Thyroid gland (tissue), 4 donors: ENCODE measurements at places on chromosomes 3 and 15. TPM values are rescaled to one million over a fixed set of nuclear protein-coding genes. Genes with fewer than 3 reads are reported as not detected.

DNA sequence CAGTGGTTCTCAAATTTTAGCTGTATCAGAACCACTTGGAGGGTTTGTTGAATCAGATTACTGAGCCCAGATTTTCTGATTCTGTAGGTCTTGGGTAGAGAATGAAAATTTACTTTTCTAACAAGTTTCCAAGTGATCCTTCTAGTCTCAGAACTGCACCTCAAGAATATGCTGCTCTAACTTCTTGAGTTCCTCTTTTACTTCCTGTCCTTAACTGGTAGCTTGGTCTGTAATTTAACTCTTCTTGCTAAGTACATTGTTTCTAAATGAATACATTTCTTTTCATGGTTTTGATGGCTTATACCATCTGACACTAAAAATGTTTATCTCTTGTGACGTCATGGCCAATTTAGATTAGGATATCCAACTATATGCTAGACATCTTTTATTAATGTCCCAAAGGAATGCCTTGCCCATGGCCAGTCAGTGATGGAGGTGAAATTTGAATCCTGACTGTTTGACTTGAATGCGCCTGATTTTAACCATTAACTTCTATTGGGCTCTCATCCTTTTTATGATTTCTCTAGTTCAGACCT, 262.6 kb upstream of the NAALADL2 start:
- DNase-seq = no peak

The LRRIQ4 gene
- total RNA-seq = 0.29 TPM

The ASB14 gene
- total RNA-seq = not detected

GRCh38 chr3:72432246-72432645, 416.0 kb downstream of the SHQ1 start:
- no peak for DNase-seq

The FHIT gene
- total RNA-seq = 16.9 TPM

The DNAH1 gene
- 14.2 TPM for total RNA-seq

The SOX14 gene
- not detected for total RNA-seq

DNA sequence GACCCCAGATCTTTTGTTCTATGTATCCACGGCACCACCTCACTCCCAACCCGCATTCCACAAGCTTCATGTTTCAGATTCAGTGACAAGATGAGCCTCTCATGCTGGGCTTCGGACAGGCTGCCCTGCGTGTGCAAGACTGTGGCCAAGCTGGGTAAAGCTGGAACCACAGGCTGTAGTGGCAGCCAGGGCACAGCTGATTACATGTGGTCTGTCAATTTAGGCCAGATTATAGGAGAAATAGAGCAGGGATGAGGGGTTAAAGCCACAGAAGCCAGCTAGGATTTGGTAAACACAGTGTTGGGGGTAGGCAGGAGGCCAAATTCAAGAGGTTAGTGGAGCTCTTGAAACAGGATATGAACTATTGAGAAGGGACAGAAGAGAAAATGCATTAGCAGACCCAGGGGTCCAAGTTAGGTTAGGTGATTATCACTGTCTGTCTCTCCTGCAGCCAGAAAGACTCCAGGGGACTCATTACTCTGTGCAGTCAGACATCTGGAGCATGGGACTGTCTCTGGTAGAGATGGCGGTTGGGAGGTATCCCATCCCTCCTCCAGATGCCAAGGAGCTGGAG, 12.9 kb downstream of the SNAPC5 start:
- no peak for DNase-seq

DNA sequence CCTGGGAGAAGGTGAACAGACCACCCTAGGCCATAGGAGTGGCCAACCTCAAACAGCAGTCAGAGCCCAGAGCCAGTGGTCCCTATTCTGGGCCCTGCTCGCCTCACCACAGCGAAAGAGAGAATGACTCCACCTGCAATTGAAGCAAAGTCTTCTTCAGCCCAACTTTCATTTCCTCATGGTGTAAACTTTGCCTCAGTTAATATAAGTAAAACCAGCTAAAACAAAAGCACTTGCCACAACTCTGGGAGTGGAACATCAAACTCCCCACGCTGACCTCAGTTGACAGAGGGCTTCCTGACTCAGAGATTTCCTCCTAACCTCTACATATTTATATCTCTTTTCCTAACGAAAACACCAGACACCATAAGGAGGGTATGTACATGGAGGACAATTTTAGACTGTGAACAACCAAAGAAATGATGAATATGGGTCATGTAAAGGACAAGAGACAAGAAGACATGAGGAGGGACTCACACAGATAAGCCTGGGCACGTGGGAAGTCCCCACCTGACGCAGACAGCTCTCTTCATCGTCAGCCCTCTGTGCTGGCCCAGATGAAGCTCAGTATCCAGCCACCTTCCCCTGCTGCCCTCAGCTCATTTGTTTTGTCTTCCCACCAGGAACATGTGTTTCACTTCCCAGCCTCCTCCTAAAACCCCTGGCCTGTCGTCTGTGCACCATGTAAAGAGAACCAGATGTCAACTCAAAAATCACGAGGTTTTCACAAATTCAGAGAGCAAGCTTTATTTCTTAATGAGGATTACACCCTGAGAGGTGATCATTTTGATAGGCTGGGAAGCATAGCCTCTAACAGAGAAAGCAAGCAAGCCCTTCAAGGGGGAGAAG, 140.9 kb downstream of the KCNMB2 start:
- no peak for DNase-seq

The GATM gene
- 45.6 TPM for total RNA-seq

The FGF12 gene
- total RNA-seq = 6.3 TPM

- no peak for DNase-seq
Observed at GRCh38 chr3:135917076-135917475, 48.5 kb upstream of the PPP2R3A start.

DNA sequence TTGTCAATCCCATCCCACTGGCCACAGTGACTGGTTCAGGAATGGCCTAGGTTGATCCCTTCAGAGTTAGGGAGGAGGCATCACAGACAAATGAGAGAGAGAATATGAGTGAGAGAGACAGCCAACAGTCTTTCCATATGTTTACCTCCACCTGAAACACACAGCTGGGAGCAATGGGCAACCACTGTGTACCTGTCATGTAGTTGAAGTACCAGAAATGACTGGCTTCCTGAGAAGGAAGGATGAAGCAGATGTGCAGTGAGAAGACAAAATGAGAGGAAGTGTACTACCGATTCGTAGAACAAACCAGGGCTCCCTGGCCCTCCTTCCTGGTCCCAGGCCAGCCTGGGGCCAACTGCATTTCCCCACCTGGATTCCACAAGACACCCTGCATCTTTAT, 27.4 kb downstream of the SRGAP3 start:
- DNase-seq = no peak

DNA sequence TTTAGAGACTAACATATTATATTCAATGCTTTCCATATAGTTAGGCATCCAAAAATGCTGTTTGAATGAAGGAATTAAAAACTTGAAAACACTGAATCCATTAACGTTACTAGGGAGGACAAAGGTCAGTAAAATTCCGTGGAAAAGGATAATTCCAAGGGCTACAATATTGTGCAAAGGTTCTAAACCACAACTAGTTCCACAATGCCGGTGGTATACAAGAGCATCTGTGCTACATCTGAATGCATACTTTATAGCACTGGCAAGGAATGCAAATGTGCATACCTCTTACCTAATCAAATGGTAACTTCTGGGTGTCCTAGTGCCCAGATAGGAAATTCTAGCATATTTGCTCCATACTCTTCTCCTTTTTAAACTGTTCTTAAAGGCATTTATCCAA, 2.2 kb downstream of the ICE2 start:
- no peak for DNase-seq

- DNase-seq = peak; percentile 29
Observed at GRCh38 chr3:187150599-187150998, 11.3 kb upstream of the RPL39L start.

The SPATA12 gene
- not detected for total RNA-seq

DNA sequence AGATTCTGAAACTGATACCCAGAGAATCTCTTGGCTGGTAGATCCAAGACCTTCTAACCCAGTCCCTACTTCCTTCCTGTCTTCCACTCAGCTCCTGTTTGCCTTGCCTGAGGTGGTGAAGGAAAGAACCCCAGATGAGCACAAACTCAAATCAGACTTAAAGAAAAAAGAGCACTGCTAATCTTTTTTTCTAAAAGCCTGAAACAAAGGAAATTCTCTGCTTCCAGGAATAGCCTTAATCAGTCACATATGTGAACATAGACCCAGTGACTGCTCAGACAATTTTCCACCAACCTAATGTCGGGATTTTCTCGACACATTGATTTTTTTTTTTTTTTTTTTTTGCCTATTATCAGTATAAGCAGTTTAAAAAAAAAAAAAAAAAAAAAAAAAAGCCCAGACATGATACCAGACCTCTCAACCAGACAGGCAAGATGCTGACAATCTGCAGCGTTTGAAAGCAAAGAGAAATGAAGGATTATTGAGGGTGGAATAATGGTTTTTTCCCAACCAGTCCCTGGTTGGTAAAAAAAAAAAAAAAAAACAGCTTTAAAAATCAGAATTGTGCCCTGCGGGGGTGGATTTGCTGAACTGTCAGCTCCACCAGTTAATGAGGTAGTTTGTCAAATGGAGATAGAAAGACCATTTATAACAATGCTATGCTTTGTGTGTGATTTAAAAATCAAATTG, 256.8 kb upstream of the RARB start:
- no peak for DNase-seq
